ENCODE measurements at places on chromosomes 1 and 21.
A peak's percentile ranks its signal among the peaks of the same experiment; 100 is the strongest.

DNA sequence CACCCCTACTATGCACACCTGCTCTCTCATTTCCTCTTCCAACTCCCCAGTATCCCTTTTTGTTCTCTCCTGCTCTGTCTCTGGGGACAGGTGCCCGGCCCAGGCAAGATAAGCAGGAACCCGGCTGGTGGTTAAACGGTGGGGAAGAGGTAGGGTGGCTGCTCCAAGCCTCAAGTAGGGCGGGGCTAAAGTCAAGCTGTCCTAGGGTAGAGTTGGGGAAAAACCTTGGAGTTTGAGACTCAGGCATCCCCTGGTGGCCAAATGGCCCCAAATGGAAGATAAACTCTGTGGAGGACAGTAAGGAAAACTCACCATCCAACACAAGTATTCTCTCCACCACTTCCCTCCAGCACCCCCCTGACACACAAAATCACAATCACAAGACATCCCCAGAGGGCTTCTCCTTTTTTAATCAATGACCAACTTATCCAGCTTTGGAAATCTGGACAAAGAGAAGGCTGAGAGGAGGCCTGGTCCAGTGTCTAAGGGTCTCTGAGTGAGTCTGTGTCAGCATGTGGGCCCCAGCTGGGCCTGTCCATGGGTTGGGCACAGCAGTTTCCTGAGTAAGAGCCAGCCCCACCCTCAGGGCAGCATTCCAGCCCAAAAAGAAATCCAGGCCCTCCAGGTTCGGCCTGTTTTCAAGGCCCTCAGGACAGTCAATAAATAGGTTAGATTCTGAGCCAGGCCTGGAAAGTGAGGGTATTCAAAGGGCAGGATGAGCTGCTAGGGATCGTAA is 9.8 kb downstream of the POMGNT1 start:
- DNase-seq, result no peak

- no peak for DNase-seq
Measured at GRCh38 chr1:205754857-205755256, 4.9 kb upstream of the NUCKS1 start.

GRCh38 chr1:110463725-110464124 is 12.8 kb downstream of the PROK1 start:
- no peak for DNase-seq

DNA sequence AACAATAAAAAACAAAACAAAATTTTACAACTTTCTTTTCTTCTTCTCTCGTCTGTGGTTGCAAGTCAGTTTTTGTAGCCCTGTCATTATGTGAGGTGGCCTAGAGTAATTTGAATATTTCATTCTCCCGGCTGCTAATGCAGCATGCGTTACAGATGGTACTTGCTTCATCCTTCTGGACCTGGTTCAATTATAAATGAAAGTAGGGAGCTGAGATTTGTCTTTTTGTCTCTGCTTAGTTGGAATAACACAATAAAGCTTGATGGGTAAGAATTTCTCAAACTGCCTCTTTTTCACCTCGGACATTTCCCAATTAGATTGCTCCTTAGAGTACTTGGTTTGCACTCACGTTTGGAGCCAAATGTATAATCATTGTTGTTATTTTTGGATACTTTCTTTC is 201.6 kb downstream of the PBX1 start:
- no peak for DNase-seq

- DNase-seq, result no peak
Measured at GRCh38 chr21:18588001-18588662, 184.5 kb upstream of the TMPRSS15 start.

- DNase-seq, result peak; percentile 20
Measured at GRCh38 chr1:37410815-37411214, 63.6 kb upstream of the ZC3H12A start.

DNA sequence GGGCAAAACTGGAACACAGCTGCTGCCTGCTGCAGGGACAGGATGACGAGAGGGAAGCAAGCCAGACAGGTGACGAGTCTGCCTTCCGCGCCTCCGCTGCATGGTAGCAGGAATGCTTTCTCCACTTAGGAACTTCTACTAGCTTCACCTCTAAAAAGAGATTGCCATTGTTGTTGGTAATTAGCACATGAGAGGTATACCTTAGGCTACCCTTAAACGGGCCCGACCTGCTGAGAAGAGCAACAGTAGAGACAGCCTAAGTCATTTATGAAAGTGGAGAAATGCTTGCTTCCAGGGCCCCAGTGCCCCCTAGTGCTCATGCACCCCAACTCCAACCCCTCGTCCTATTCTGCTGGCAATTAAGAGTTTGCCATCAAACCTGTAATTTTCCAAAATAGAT is 96.9 kb upstream of the AKT3 start:
- peak; percentile 43 for DNase-seq

DNA sequence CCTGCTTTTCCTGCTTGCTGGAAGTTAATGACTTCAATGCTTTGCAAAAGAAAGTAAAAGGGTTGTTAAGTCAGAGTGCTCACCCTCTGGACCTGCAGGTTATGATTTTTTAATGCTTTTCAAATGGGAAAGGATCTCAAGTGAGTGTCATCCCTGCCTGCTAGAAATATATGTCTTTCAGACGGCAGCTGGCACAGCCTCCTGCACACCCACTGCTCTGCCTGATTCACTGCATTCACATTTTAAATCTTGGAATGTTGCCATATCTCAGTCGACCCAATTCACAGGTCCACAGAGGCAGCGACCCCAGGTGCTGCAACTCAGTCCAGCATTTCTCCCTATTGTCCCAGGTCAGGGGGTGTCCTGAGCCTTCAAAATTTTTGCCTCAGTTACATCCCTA is 10.7 kb downstream of the DUSP23 start:
- no peak for DNase-seq

- no peak for DNase-seq
Measured at GRCh38 chr1:217238945-217239344, 391.9 kb downstream of the GPATCH2 start.

GRCh38 chr1:12159816-12160215 is 7.0 kb upstream of the TNFRSF1B start:
- DNase-seq, result no peak

All from erythroblast (primary cell).